ENCODE measurements at places on chromosomes 16 and 17.

GRCh38 chr16:88480829-88481228, 27.7 kb downstream of the ZFPM1 start:
- no peak for DNase-seq

DNA sequence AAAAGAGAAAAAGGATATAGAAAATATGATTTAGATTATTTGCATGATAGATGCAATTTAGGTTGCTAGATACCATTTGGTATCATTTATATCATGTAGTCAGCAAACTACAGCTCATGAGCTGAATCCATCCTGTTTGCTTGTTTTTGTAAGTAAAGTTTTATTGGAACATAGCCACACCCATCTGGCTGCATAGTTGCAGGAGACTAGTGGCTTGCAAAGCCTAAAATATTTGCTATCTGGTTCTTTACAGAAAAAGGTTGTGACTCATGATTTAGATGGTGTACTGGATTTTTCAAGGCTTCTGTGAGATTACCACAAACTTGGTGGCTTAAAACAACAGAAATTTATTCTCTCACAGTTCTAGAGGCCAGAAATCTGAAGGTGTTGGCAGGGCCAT, 49.9 kb downstream of the MAP2K4 start:
- no peak for DNase-seq

GRCh38 chr17:41801374-41802271, 10.1 kb downstream of the P3H4 start:
- peak; percentile 38 for DNase-seq

- no peak for DNase-seq
Observed at GRCh38 chr17:61478026-61478789, 26.0 kb downstream of the TBX4 start.

- DNase-seq: no peak
Observed at GRCh38 chr16:71406724-71407123, 35.1 kb downstream of the TLE7 start.

DNA sequence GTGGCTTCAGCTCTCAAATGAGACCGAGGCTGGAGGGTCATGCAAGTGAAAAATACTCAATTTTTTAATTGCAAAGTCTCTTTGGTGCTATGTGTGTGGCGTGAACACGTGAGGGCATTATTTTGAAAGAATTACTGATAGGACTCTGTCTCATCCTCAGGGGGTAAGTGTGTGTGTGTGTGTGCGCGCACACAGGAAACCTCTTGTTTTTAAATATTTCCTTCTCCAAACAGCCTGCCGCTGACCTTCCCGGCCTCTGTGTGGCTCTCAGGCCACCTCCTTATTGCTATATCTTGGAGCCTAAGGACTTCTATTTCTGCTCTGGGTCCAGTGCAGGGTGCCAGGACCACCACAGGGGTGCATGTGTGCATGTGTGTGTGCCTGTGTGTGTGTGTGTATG, 99.7 kb downstream of the CMIP start:
- DNase-seq: no peak

- DNase-seq: no peak
Observed at GRCh38 chr17:28712032-28712704, 480 bp upstream of the PROCA1 start.

- no peak for DNase-seq
Observed at GRCh38 chr17:54996441-54996840, 27.9 kb downstream of the STXBP4 start.

DNA sequence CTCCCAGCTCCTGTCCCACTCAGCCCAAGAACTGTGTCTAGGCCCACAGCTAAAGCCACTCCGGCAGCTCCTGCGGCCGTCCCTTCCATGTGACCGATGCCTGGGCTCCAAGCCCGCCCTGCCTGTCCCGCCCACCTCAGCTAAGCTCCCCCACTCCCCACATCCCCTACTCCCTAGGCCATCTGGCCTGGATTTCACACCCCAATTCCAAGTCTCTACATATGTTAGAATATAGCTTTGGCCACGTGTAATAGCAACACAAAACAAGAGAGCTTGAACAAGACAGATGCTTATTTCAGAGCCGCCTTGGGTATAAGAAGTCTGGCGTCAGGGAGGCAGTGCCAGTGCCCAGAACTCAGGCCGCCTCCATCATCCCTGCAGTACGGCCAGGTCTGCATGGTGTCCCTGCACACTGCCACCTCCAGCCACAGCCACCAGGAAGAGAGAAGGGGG, 30.0 kb upstream of the USP22 start:
- DNase-seq: no peak

- no peak for DNase-seq
Observed at GRCh38 chr17:70047619-70048419, 27.2 kb upstream of the KCNJ16 start.

GRCh38 chr17:79458356-79458755, 152.5 kb downstream of the RBFOX3 start:
- DNase-seq: no peak

GRCh38 chr17:40966848-40967247, at the start of gene KRT39:
TSS of gene KRT39 (minus strand) at chr17:40966948. CDS start at chr17:40966856, 92 bp downstream.
- DNase-seq: no peak

- DNase-seq: no peak
Observed at GRCh38 chr16:53433509-53433908, 762 bp upstream of the RBL2 start.

DNA sequence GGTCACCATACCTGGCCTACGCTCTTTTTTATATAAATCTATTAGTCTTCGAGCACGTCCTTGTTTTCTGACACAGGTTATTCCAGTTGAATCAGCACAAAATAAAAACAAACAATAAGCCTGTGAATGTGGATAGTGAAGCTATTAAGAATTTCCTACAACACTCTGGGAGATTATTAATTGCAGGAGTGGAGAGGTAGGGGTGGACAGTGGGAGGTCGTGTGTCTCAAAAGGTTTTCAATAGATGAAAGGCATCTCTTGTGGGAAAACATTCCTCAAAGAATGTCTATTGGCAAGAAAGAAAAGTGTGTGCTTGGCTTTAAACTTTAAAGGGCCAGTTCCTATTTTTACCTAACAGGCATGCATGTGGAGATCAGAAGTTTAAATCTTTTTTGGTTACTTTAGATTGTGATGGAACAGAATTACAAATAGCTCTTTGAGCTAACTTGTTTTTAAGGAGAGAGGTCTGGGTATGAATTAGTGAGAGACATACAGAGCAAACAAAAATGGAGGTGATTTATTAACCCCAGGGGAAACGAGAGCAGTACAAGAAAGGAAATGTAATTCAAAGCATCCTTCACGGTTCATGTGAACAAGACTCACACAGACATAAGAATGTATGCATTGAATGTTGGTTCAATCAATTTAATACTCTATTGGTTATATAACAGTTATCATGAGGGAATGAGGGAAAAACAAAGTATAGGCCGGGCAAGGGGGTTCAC, 9.0 kb downstream of the SMYD4 start:
- DNase-seq: no peak

GRCh38 chr17:19410875-19411620, at the start of gene RNF112:
TSS of gene RNF112 (plus strand) at chr17:19411232. CDS start at chr17:19411409, 177 bp downstream.
- DNase-seq: no peak

- no peak for DNase-seq
Observed at GRCh38 chr16:79229361-79229760, 371.2 kb downstream of the MAF start.

- DNase-seq: no peak
Observed at GRCh38 chr16:62254372-62254771, 218.1 kb upstream of the CDH8 start.

DNA sequence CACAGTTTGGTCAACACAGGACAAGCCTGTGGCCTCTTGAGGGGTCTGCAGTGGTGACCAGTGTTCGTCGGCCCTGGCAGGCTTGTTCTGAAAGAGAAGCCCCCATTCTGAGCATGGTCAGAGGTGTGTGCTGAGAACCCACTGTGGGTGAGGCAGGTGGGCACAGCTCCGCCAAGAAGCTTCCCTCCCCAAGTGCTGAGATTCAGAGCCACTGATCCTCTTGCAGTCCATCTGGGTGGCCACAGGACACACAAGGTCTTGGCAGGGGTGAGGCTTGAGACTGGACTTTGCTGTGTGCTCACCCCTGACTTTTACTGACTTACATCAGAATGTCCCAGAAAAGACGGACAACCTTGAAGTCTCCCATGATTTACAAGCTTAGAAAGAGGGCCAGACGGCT, 18.7 kb downstream of the MPRIP start:
- DNase-seq: no peak

GRCh38 chr16:87598431-87598830, 3.9 kb upstream of the JPH3 start:
- no peak for DNase-seq

DNA sequence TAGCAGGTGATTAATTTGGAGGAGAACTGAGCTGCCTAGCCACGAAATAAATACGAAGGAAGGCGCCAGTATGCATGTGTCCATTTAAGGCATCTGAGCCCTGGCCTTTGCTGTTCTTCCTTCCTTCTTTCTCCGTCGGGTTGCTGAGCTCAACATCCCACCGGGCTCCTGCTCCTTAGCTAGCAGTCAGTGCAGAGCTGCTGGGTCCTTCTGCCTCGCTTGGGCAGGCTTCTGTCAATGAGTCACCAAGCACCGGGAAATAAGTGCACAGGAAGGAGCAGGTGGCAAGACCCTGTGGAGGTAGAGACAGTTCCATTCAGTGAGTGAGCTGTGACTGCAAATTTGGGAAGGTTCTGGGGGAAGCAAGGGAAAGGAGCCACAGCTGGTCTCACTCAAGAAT, 120.7 kb downstream of the CCDC182 start:
- DNase-seq: no peak

DNA sequence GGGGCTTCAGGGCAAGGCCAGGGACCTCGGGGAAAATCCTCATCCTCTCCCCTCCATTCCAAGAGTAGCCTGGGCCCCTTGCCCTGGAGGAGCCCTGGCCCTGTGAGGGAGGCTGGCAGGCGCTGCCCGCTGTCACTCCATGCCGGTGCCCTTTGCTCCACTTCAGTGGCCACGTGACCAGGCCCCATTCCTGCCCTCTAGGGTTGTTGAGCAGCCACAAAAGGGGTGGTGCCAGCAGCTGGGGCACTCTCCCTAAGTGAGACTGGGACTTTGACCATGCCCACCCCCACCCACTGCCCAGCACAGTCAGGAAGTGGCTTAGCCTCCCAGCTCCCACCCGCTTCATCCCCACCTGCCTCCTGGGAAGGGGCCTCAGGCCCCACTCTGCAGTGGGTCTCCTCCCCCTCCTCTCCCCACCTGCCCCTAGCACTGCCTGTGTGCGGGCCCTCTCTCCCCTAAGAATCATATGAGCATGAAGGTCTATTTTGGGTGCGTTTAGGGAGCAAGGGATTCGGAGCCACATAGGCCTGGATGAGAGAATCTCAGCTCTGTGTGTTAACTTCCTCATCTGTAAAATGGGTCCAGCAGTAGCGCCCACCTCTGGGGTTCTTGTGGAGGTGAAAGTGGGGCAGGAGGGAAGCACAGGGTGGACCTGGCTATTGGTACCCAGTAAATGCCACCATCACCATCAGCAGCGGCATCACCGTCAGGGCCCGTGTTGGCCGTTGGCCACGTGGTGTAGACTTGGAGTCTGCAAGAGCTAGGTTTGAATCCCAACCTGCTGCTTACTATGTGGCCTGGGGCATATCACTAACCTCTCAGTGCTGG, 7.2 kb downstream of the PDK2 start:
- no peak for DNase-seq

- DNase-seq: no peak
Observed at GRCh38 chr16:54932737-54933254, 2.1 kb downstream of the IRX5 start.

DNA sequence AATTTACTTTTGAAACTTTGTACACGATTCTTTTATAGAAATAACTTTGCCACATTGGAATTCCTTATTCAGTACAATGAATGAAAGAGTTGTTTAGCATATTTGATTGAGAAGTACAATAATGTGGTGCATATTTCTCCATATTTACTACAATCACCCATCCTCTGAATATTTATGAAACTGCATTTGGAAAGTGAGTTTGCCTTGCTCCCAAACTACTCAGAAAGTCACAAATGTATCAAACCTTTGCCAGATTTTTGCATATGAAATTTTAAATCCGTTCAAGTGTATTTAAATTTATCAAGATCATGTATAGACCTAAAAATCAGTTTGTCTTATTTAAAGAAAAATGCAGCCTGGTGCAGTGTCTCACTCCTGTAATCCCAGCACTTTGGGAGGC, 148.7 kb downstream of the CDH11 start:
- no peak for DNase-seq

All from AG09319 (cell line).